ENCODE measurements at places on chromosomes 6 and 20.

DNA sequence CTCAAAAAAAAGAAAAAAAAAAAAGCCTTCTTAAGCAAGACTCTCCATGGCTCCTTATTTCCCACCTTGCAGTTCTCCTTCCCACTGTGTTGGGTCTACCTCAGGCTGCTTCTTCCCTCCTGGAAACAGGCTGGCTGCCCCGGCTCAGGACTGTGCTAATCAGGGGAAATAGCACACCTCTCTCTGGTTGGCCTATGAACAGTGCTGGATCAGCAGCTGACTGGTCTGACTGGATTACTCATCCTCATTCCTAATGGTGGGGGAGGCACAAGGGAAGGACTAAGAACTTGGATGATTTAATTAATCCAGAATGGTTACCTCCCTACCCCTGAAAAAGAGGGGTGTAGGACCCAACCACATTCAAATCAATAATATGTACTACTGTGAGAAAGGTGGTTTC, 3.9 kb upstream of the SRSF3 start:
- DNase-seq = no peak

- no peak for DNase-seq
These were observed 121.1 kb downstream of the PLEKHG1 start for GRCh38 chr6:150720774-150721233.

DNA sequence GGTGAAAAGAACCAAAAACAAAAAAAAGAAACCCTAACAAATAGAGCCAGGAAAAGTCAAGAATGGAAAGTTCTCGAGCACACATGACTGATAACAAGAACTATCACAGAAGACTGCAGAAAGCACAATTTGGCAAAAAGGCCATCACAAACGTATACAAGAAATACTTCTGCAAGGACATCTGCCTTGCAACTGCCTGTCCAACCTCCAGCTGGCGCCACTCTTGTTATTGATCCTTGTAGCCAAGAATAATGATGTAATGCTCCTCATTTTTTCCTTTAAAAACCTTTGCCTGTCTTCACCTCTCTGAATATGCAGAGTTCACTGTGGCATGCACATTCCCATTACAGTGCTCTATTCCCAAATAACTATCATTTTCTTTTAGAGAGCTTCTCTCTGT, 87.9 kb upstream of the BMP5 start:
- no peak for DNase-seq

DNA sequence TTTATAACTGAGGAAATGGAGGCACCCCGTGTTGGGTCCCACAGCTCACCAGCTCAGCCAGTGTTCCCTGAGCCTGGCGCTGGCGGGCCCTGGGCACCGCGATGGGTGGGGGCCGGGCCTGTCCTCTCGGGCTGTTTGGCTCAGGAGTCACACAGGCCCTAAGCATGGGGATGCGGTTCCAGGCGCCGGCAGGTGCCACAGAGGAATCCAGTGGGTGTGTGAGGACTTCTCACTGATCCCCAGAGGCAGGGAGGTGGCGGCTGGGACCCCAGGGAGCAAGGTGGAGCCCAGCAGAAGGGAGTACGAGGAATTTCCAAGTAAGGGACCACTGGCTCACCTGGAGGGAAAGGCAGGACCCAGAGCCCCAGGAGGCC, 57.5 kb downstream of the IRF4 start:
- no peak for DNase-seq

DNA sequence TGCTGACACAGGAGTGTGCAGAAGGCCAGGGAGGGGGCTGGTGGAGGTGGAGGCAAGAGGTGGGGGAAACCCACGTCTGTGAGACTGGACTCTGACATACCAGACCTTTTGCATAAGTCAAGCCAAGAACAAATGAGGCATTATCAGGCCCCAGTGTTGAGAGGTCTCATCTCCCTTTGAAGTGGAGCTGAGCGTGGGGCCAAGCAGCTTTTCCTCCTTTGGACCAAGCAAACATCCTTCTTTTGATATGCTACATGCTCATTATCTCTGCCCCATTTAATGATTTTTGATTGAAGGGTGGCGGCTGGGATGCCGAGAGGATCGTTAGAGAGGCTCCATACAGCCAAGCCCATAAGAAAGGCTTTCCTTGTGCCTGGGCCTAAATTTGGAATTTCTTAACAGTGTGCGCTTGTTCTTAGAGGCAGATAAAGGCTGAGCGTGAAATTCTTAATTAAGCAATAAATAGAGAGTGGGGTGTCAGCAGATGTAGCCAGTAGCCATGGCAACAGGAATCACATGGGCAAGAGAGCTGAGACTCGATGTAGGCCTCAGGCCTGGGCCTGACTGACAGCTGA, 244.5 kb downstream of the PKHD1 start:
- peak; percentile 47 for DNase-seq

GRCh38 chr6:107066697-107067659, 39.0 kb downstream of the MTRES1 start:
- no peak for DNase-seq

- DNase-seq = no peak
These were observed 16.5 kb upstream of the TINAG start for GRCh38 chr6:54291738-54292137.

Data from caudate nucleus (tissue), 63 donors.